Posterior vena cava (tissue), 2 donors: ENCODE measurements at places on chromosomes 1 and 21. TPM values are rescaled to one million over a fixed set of nuclear protein-coding genes. Genes with fewer than 3 reads are reported as not detected.

DNA sequence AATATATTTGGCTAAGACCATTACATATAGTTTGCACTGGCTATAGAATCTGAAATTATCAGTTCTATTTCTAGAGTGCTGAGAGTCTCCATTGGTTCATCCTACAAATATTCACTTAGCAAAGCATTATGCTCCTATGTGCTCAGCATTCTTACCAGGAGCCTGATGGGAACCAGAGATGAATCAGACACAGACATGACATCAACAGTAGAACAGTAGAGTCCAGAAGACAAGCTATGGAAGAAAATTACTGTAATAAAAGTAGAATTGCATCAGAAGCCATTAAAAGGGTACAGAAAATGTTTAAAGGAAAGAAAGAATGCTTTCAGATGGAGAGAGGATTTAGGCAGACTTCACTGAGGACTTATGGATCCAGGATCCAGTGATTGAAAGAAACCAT, 271.7 kb upstream of the SNX7 start:
- no peak for DNase-seq

The POFUT2 gene
- total RNA-seq, result 27.4 TPM

DNA sequence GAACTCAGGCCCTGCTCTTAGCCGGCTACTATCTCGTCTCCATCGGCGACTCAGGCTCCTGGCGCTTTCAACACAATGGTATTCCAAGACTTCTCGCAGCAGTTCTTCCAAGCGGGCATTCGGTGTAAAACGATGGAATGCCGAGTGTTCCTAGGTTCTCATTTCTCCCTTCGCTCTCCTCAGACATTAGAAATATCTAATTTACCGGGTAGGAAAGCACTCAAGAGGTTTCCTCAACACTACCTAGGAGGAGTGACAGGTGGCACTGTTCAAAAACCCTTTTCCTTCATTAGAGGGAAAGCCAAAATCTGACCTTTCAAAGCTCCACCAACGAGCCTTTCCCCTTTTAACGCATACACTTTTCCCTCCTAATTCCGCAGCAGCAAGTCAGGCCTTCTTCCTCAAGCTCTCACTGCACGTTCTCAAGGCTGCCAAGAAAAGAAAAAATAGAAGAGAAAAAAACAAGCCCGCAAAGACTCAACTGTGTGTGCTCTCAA, 601 bp downstream of the UBE2G2 start:
- DNase-seq, result no peak

GRCh38 chr1:53160924-53161378, 18.5 kb upstream of the SLC1A7 start:
- DNase-seq, result no peak
